ENCODE measurements at places on chromosomes 16 and 17.

- no peak for DNase-seq
Measured at GRCh38 chr17:59107306-59107670, 608 bp upstream of the TRIM37 start.

GRCh38 chr16:71430744-71431143 is 11.1 kb downstream of the TLE7 start:
- no peak for DNase-seq

GRCh38 chr16:56505181-56505580 is 14.6 kb downstream of the BBS2 start:
- no peak for DNase-seq

GRCh38 chr16:23433261-23433920 is 19.6 kb downstream of the COG7 start:
- no peak for DNase-seq

GRCh38 chr17:62064029-62064790 is 868 bp downstream of the MED13 start:
- no peak for DNase-seq

DNA sequence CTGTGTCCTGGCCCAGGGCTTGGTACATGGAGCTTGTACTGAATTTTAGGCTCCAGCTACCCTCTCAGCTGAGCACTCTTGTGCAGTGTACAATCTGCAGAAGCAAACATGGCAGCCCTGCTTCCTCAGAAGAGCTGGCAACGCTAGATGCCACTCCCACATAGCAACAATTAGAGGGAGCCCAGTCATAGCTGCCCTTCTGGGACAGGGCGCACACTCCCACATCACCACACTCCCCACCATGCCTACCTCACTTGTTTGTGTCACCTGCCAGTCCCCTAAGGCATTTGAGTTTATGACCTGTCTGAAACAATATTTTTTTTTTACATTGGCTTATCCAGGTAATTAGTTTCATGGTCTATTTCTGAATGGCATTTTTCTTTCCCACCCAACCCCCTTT is 72.3 kb downstream of the C17orf67 start:
- DNase-seq: no peak

DNA sequence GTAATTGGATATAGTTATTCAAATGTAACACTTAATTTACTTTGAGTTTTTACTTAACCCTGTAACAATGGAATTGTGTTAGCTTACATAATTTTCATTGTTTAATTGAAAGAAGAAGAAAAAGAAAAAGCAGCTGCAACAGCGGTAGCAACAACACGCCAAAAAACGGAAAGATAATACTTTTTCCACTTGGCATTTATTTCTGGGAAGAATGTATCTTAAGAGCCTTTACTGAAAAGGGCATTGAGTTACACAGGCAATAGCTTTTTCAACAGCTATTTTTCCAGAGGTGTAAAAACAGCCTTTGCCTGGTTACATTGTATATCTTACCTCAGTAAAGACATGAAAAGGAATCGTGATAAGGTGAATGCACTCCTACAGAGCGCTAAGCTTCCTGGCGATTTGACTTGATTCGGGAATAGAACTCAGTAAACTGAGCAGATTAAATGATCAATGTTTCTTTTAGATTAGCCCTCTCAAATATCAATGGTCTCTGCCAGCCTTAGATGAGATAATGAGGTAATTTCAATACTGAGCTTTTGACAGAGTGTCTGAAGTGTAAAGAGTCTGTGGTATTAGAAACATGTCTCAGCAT is 311.3 kb downstream of the CDH13 start:
- DNase-seq: no peak

DNA sequence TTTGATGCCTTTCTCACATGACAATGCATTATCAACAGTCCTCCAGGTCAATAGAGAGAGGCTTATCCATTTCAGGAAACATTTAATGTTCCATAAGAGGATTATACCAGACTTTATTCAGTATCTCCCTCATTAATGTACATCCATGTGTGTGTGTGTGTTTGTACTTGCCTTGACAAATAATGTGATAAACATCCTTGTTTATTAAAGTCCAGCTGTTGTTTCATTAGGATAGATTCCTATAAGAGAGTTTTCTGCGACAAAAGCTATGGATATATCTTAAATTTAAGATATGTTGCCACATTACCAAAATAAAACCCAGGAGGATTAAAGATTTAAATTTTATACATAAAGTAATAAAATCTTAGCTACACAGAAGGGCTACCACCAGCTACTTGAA is 492.6 kb downstream of the TOX3 start:
- no peak for DNase-seq

GRCh38 chr16:75861311-75862097 is 135.2 kb upstream of the CPHXL start:
- no peak for DNase-seq

DNA sequence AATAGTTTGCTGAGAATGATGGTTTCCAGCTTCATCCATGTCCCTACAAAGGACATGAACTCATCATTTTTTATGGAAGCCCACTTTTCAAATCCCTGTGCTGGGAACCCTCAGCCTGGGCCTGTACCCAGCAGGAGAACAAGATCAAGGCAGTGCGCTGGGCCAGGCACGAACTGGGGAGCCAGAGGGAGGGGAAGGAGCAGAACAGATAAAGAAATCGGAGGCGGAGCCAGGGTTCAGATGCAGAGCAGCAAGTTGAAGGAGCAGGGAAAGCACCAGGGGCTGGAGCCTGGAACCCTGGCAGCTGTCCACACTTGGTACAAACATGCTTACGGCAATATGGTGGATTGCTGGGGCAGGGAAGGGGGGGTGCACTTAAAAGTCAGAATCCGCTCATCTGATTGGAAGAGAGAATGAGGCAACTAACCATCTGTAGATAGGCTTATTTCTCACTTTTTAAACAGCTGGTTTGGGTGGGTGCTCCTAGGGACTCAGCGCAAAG is 107.5 kb downstream of the NOG start:
- DNase-seq: no peak

- DNase-seq: no peak
Measured at GRCh38 chr16:79834720-79835119, 234.2 kb upstream of the MAF start.

- no peak for DNase-seq
Measured at GRCh38 chr16:9357829-9358228, 266.4 kb downstream of the HAPSTR1 start.

DNA sequence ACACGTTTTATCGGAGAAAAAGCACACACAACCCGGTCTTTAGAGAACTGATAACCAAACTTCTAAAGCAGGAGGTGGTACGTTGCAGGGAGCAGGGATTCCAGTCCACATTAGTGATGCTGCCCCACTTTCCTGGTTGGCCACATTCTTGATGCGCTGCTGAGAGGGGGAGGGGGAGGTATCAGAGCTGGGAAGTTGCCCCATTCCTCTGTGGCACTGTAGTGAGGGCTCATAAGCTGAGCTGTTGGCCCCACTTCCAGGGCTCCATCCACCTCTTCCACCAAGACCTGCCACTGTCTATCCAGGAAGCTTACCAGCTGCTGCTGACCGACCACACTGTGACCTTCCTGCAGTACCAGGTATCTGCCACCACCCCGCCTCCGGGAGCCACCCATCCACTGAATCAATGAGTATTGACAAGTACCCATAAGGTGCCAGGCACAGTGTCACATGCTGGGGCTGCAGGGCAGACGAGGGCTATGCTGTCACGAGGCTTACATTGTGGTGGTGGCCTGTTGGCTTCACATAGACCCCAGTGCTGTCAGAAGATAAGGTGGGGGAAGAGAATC is 1.1 kb downstream of the TSEN54 start:
- no peak for DNase-seq

GRCh38 chr17:77772461-77772897 is 186.0 kb upstream of the TNRC6C start:
- DNase-seq: no peak

GRCh38 chr16:49350265-49351095 is 23.1 kb upstream of the C16orf78 start:
- DNase-seq: no peak

DNA sequence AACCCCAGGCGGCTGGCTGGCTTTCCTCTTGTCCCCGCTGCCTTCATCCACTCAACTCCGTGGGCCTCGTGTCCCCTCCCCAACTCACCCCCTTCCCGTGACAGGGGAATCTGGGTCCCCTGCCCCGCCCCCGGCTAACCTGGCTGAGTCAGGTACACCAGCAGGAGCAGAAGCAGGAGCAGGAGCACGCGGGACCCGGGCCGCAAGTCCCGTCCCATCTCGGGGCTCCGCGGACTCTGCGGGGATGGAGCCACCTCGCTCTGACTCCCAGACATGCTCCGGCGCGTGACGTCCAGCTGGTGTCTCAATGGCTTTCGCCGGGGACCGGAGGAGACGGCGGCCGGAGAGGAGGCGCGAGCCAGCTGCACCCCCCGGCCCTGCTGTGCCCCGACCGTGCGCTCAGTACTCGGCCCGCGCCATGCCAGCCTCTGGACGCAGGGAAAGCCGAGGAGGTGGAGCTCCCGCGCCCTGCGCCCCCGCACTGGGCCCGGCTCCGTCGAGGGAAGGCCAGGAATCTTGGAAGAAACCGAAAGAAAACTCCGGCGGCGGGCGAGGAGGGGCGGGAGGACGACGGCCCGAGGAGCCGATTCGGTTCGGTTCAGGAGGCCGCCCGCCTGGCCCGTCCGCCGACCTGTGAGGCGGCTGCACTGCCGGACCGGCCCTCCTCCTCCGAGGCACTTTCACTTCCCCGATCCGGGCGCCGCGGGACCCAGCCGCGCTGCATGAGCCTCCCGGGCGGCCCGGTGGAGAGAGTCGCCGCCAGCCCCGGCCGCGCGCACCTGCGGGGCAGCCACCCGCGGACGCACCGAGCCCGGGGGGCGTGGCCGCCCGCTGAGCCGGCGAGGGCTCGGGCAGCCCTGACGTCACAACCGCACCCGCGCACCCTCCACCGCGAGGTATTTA is at the start of the genes CXCL16 and ZMYND15:
TSS of gene CXCL16 (minus strand) at position 807 of the 903 bp plus-strand sequence. CDS start at position 218, 589 bp downstream.
TSS of gene ZMYND15 (plus strand) at position 712 of the 903 bp plus-strand sequence. CDS start 716 bp downstream, outside the sequence.
- no peak for DNase-seq

Data from forelimb muscle (tissue), 1 donor.